ENCODE measurements at places on chromosomes 5 and 9.

DNA sequence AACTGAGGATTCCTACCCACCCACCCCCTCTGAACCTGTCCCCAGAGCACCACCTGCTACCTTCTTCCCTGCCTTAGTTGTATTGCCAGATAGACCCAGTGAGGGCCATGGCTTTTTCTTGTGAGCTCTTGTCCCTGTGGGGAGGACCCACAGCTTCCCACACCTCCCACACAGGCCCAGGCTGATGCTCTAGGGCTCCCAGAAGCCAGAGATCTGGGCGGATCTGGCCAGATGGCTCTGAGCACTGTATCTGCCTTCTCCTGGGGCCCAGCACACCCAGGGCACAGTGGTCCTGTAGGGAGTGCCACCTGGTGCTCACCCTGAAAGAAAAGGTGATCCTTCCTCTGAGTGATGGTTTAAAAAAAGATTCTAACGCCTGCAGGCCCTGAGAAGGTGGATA is 131.7 kb downstream of the DAB2IP start:
- no peak for DNase-seq
- no peaks in the 10 kb centered on the region for H3K27me3 ChIP-seq
- no peak overlapping the region for H3K4me3 ChIP-seq

DNA sequence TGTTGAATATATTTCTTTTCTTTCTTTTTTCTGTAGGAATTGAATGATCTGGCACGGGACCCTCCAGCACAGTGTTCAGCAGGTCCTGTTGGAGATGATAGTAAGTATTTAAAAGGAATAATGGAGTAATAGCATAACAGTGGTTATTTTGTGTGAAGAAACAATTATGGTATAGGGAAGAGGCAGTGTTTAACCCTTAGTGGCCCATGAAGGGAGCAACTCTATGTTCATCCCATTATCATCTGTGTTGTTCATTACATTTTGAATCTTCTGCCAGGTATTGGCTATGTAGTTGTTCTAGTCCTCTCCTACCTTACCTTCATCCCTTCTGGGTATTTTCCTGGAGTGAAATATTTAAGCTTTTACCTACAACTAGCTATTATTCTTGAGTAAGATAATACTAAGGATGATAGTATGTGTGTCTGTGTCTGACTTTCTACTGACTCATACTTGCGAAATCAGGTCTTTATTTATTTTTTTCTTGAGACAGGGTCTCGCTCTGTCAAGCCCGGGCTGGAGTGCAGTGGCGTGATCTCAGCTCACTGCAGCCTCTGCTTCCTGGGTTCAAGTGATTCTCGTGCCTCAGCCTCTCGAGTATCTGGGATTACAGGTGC is 39.3 kb downstream of the UBE2D2 start:
- H3K4me1 ChIP-seq: peaks cover 25% of the 10 kb centered on the region
- H3K27ac ChIP-seq: peak overlapping the region; percentile 75
- no peak overlapping the region for H3K4me3 ChIP-seq
- H3K27me3 ChIP-seq: no peaks in the 10 kb centered on the region

DNA sequence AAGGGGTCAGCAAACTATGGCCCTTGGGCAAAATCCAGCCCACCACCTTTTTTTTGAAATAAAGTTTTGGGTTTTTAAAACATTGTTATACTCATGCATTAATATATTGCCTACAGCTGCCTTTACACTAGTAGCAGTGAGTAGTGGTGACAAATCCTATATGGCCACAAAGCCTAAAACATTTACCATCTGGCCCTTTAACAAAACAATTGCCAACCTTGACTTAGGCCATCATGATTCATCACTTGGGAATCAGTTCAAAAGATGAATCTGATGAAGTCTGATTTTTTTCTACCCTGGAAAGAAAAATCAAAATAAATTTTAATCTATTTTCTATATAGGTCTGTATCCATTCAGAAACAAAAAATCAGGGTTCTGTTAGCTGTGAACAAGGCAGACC is 484.9 kb downstream of the BNC2 start:
- no peak overlapping the region for H3K4me3 ChIP-seq
- no peaks in the 10 kb centered on the region for H3K27me3 ChIP-seq
- H3K4me1 ChIP-seq: no peaks in the 10 kb centered on the region
- H3K36me3 ChIP-seq: no peaks in the 10 kb centered on the region
- DNase-seq: no peak
- no peak overlapping the region for H3K27ac ChIP-seq

GRCh38 chr5:119302916-119303897 is 52.6 kb upstream of the TNFAIP8 start:
- no peak overlapping the region for H3K27ac ChIP-seq
- no peak for DNase-seq
- no peaks in the 10 kb centered on the region for H3K27me3 ChIP-seq
- no peaks in the 10 kb centered on the region for H3K4me1 ChIP-seq
- no peak overlapping the region for H3K4me3 ChIP-seq
- H3K36me3 ChIP-seq: no peaks in the 10 kb centered on the region

- H3K4me3 ChIP-seq: peak overlapping the region; percentile 90
- H3K27me3 ChIP-seq: no peaks in the 10 kb centered on the region
- peaks cover 10% of the 10 kb centered on the region for H3K4me1 ChIP-seq
These were observed 2.0 kb upstream of the GCNT4 start for GRCh38 chr5:75054134-75054930.

DNA sequence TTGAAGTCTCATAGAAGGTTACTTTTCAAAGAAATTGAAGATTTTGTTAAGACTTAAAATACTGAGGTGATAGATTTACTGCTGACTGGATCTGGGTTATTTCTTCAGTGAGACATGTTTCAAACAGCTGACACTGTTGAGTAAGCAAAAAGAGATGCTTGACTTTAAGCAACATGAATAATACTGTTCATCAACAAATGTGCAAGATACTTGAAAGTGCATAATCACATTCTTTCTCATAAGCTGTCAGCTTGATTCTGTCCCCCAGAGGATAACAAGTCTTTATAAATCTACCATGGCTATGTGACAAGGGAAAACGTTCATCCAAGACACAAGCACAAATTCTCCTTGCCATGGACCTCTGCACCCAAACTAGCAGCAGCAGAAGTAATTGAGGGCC is 260.1 kb upstream of the CDH18 start:
- H3K27ac ChIP-seq: no peak overlapping the region
- H3K27me3 ChIP-seq: no peaks in the 10 kb centered on the region
- no peak overlapping the region for H3K4me3 ChIP-seq
- no peaks in the 10 kb centered on the region for H3K36me3 ChIP-seq

GRCh38 chr9:14310311-14310710 is 3.6 kb downstream of the NFIB start:
- H3K36me3 ChIP-seq: no peaks in the 10 kb centered on the region
- H3K27me3 ChIP-seq: no peaks in the 10 kb centered on the region
- peaks cover 51% of the 10 kb centered on the region for H3K4me1 ChIP-seq
- peak overlapping the region; percentile 99 for H3K27ac ChIP-seq
- H3K4me3 ChIP-seq: peak overlapping the region; percentile 93
- DNase-seq: no peak

- H3K4me3 ChIP-seq: no peak overlapping the region
- peaks cover 66% of the 10 kb centered on the region for H3K4me1 ChIP-seq
- H3K27ac ChIP-seq: no peak overlapping the region
- peaks cover 29% of the 10 kb centered on the region for H3K36me3 ChIP-seq
- no peaks in the 10 kb centered on the region for H3K27me3 ChIP-seq
These were observed 96.1 kb downstream of the ZNF462 start for GRCh38 chr9:106958955-106959657.

GRCh38 chr5:572398-573019 is 39.6 kb upstream of the CEP72 start:
- DNase-seq: no peak
- peaks cover 19% of the 10 kb centered on the region for H3K27me3 ChIP-seq
- H3K4me3 ChIP-seq: no peak overlapping the region
- no peaks in the 10 kb centered on the region for H3K36me3 ChIP-seq
- H3K4me1 ChIP-seq: no peaks in the 10 kb centered on the region
- H3K27ac ChIP-seq: no peak overlapping the region

DNA sequence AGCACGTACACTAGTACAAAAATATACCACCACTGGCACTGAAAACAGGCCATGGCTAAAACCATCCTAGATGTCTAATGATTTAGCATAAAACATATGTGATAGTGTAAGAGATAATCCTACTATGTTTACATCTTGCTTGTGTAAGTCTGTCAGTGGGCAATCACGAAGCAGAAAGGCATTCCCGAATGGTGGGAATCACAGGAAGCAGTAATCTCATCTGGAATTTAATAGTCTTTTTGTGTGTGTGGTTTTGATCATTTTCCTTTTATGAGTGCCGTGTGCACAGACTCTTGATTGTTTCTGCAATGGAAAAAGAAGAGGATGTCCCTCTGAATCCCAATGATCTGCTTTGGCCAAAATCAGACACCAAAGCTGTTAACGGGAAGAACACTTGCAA is 200.5 kb downstream of the EBF1 start:
- no peak overlapping the region for H3K27ac ChIP-seq
- no peak for DNase-seq
- no peak overlapping the region for H3K4me3 ChIP-seq
- no peaks in the 10 kb centered on the region for H3K27me3 ChIP-seq

DNA sequence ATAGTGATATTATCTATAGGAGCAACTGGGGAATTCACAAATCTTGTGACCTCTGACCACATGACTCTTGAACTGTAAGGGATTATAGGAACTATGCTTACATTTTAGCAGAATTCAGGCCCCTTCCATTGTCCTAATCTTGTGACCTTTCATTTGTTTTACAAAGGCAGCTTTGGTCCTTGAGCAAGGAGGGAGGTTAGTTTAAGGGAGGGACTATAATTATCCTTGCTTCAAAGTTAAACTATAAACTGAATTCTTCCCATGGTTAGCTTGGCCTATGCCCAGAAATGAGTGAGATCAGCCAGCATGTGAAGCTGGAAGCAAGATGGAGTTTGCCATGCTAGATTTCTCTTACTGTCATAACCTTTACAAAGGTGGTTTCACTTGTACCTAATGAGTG is 51.2 kb downstream of the TARS1 start:
- no peak for DNase-seq
- no peaks in the 10 kb centered on the region for H3K4me1 ChIP-seq
- H3K27ac ChIP-seq: no peak overlapping the region
- no peaks in the 10 kb centered on the region for H3K36me3 ChIP-seq
- no peak overlapping the region for H3K4me3 ChIP-seq
- H3K27me3 ChIP-seq: no peaks in the 10 kb centered on the region

DNA sequence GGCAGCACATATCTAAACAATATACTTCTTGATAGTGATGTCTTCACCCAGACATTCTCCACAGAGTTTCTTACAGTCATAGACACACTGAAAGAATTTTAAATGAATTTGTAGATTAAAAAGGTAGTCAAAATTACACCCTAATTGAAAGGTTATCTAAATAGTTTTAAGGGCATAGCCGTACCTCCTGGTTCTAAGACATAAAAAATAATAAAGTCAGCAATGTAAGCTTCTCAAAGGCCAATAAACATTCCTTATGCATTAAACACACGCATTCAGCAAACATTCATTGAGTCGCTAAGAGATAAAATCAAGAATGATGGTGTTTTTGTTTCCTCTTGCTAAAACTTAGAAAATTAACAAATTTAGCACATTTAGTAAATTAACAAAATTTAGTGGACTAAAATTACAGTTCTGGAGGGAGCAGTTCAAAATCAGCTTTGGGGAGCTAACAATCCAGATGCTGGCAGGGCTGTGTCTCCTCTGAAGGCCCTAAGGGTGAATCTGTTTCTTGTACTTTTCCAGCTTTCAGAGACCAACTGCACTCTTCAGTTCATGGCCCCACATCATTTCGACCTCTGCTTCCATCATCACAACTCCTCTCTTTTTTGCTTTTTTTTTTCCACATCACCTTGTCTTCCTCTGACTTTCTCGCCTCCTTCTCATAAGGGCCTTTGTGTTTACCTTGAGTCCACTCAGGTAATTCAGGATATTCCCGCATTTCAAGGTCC is 516.5 kb downstream of the DNAH5 start:
- no peak for DNase-seq
- no peak overlapping the region for H3K4me3 ChIP-seq
- no peak overlapping the region for H3K27ac ChIP-seq
- no peaks in the 10 kb centered on the region for H3K36me3 ChIP-seq

GRCh38 chr5:72380492-72381274 is 60.5 kb downstream of the PTCD2 start:
- no peaks in the 10 kb centered on the region for H3K27me3 ChIP-seq
- no peak overlapping the region for H3K4me3 ChIP-seq
- peaks cover 44% of the 10 kb centered on the region for H3K4me1 ChIP-seq
- DNase-seq: no peak
- H3K36me3 ChIP-seq: no peaks in the 10 kb centered on the region

DNA sequence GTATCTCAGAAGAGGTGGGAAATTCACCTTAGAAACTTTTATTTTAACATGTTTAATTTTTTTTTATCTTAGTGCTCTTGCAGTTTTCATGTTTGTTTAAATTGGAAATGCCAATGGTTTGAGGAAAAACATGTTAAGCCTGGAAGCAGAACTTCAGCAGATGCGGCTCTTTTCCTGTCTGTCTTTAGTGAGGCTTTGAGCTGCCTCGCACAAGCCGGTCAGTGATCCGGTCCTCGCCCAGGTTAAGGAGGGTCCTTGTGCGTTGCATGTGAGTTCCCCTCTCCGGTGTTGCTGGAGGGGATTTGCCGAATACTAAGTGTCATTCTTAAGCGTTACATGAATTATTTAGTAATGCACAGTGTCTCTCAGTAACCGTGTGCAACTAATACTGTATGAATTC is 9.4 kb upstream of the PLEKHG4B start:
- H3K27ac ChIP-seq: no peak overlapping the region
- no peaks in the 10 kb centered on the region for H3K4me1 ChIP-seq
- H3K36me3 ChIP-seq: no peaks in the 10 kb centered on the region
- H3K27me3 ChIP-seq: peaks cover 28% of the 10 kb centered on the region
- no peak overlapping the region for H3K4me3 ChIP-seq

DNA sequence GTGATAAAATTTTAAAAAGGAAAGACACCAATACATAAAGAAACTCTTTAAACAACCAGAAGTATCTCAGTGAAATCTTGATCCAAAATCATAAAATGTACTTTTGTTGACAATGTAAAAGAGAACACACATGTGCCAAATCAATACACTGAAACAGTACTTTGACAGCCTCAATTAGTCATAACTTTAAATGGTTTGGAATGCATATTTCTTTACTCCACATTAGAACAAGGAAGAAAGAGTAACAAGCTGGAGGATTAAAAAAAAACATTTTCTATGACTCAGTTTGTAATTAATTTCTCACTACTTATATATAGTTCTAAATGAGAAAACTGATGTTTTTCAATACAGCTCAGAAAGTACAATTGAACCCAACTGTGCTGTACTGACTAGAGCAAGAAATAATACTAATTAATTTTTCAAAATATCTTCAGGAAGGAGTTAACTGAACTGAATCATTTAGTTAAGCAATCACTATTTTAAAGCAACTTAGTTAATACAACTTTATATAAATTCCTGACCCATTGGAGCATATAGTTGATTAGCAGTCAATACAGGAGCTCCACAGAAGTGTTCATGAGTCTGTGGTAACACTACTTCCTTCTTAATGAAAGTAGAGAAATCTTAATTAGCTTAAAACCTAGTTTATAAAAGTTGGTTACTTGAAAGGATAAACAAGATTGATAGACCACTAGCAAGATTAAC is 101.0 kb downstream of the NR3C1 start:
- no peaks in the 10 kb centered on the region for H3K27me3 ChIP-seq
- H3K27ac ChIP-seq: no peak overlapping the region
- DNase-seq: no peak
- peaks cover 45% of the 10 kb centered on the region for H3K36me3 ChIP-seq
- peaks cover 34% of the 10 kb centered on the region for H3K4me1 ChIP-seq

All from psoas muscle (tissue), 8 donors.